ENCODE measurements at places on chromosomes 11 and 22. TPM values are rescaled to one million over a fixed set of nuclear protein-coding genes. Genes with fewer than 3 reads are reported as not detected.

GRCh38 chr11:47243454-47243853, 5.2 kb downstream of the ACP2 start:
- no peak for DNase-seq

- DNase-seq = no peak
Measured at GRCh38 chr11:13487661-13488030, 8.2 kb downstream of the PTH start.

GRCh38 chr22:36328635-36329253, 59.0 kb downstream of the MYH9 start:
- peak; percentile 88 for DNase-seq

DNA sequence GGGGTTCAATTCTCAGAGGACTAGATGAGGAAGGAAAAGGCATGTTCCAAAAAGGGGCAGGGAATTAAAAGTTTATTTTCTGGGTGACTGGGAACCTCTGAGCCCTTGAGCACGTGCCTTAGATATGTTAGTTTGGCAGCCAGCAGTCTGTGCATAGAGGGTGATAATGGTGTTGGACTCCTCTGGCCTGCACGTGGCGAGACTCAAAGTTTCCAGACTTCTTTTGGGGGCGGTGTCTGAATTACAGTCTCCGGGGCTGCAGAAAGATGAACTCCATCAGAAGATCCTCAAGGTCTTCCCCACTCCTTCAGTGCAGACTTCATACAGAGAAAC, 861 bp upstream of the ZNRF3 start:
- no peak for DNase-seq

DNA sequence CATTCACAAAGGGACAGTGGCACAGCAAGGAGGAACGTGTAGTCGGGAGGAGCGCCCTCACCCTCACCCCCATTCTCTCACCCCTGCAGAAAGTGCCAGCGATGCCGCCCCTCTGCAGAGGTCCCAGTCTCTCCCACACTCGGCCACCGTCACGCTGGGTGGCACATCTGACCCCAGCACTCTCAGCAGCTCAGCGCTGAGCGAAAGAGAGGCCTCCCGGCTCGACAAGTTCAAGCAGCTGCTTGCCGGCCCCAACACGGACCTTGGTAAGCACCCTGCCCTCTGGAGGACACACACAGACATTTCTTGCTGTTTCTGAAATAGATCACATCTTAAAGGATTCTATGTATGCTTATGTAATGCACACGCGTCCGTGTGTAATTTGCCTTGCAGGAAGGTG, 34.9 kb downstream of the TBC1D22A start:
- no peak for DNase-seq

- DNase-seq = no peak
Measured at GRCh38 chr22:46801331-46801811, 38.9 kb downstream of the TBC1D22A start.

The PATE2 gene
- not detected for total RNA-seq

The PHLDA2 gene
- total RNA-seq = not detected
